Activated CD4-positive, alpha-beta memory T cell treated with anti-CD3 and anti-CD28 coated beads, Interleukin-2, amount 10 ng/mL, durations not matched to agents 7 days and 5 days (primary cell): ENCODE measurements at places on chromosomes 5 and 9.

GRCh38 chr5:30401479-30402058 lies 791.9 kb upstream of the CDH6 start:
- no peak for DNase-seq

GRCh38 chr5:5128766-5129165 lies 11.4 kb upstream of the ADAMTS16 start:
- no peak for DNase-seq

- DNase-seq: no peak
These were observed 14.7 kb upstream of the LARP1 start for GRCh38 chr5:154740483-154740882.

DNA sequence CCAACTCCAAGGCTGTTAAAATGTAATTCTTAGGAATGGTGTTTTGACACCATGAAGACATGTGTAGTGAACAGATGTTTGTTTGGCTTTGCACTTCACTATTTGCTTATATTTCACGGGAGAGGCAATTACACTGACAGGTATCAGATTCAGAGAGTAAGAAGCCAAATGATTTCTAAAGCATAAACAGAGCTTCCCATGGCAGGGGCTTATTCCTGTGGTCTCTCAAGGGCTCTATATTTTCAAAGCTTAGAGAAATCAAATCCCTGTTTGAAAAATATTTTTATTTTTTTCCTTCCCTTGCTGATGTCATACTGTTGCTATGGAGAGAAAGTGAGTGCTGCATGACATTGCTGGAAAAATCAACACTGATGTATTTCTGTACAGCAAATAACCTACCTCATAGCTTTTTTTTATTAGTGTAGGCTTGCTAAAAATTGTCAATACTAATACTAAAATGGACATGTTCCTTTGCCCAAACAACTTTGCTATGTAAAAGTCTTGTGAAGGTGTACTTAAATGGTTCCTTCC lies 161.4 kb downstream of the GIN1 start:
- no peak for DNase-seq

GRCh38 chr5:31516802-31517201 lies 15.1 kb downstream of the DROSHA start:
- no peak for DNase-seq

GRCh38 chr5:141765896-141766551 lies 84.0 kb upstream of the ARAP3 start:
- DNase-seq: no peak

GRCh38 chr5:72288924-72289323 lies 31.1 kb downstream of the MRPS27 start:
- DNase-seq: no peak

DNA sequence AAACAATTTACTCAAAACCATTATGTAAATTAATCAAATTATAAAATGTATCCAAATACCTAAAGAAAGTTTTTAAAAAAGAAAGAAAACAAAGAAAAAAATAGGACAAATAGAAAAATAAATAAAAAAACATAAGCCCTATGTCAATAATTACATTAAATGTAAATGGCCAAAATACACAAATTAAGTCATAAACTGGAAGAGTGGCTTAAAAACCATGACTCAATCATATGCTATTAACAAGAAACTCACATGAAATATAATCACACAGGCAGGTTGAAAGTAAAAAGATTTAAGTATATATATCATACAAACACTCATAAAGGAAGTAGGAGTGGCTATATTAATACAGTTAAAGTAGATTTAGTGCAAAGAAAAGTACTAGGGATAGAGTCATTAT lies 95.3 kb downstream of the PRELID2 start:
- DNase-seq: no peak

- no peak for DNase-seq
These were observed 57.1 kb downstream of the MAST4 start for GRCh38 chr5:66653325-66653724.

GRCh38 chr9:130451509-130452388 lies 7.0 kb downstream of the ASS1 start:
- peak; percentile 24 for DNase-seq

DNA sequence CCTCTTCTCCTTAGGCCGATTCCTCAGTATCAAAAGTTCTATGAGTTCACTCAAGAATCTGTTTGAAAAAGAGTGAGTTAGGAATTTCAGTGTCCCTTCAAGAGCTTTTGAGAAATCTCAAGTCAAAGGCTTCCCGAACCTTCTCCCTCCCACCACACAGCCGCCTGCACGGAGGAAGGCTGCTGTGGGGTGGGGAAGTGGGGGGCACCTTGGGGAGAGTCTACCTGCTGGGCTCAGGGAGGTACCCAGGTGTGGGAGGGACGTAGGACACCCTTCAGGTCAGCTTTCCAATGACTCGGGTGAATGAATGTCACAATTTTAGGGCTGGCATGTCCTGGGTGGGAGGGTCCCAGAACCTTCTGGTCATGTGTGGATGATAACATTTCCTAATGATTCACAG lies 17.5 kb downstream of the CXCL14 start:
- DNase-seq: no peak

GRCh38 chr9:124794902-124795491 lies 18.1 kb downstream of the OLFML2A start:
- no peak for DNase-seq

GRCh38 chr5:148927307-148927946 lies 101.0 kb downstream of the ADRB2 start:
- no peak for DNase-seq

- DNase-seq: no peak
These were observed 75.9 kb upstream of the HTR4 start for GRCh38 chr5:148730270-148730669.

GRCh38 chr9:110687497-110687896 lies 18.9 kb downstream of the MUSK start:
- DNase-seq: no peak

- DNase-seq: no peak
These were observed 1785.9 kb upstream of the WWC1 start for GRCh38 chr5:166505544-166505943.

- DNase-seq: no peak
These were observed 27.6 kb upstream of the ECM2 start for GRCh38 chr9:92563116-92564100.

- DNase-seq: no peak
These were observed 58.1 kb upstream of the MAST4 start for GRCh38 chr5:66538126-66538525.

DNA sequence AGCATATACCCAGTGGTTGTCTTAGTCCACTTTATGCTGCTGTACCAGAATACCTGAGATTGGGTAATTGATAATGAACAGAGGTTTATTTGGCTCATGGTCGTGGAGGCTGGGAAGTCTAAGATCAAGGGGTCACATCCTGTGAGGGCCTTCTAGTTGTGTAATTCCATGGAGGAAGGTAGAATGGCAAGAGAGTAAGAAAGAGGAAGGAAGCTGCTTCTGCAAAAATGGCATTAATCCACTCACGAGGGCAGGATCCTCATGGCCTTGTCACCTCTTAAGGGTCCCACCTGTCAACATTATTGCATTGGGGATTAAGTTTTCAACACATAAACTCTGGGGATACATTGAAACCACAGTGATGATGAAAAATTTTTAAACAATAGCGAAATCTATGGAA lies 17.0 kb downstream of the BTNL8 start:
- no peak for DNase-seq

- DNase-seq: no peak
These were observed 18.4 kb upstream of the FBP2 start for GRCh38 chr9:94612071-94612470.

DNA sequence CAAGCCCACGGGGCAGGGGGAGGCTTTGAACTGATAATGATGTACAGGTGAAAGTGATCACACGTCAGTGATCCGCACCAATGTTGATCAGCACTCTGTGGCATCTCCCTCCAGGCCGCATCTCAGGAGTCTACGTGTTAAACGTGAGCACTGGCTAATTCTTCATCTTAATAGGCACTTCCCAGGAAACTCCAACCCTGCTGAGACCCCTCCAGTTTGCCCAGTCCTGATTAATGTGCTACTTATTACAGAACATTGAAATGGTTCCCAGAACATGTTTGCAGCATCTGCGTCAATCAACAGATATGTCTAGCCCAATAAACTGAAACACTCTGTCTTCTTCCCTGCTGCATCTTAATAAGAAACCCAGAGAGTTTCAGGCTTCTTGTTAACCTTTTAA lies 298.4 kb downstream of the DEPDC1B start:
- no peak for DNase-seq

- no peak for DNase-seq
These were observed 258.9 kb upstream of the GAS1 start for GRCh38 chr9:87206064-87206661.

DNA sequence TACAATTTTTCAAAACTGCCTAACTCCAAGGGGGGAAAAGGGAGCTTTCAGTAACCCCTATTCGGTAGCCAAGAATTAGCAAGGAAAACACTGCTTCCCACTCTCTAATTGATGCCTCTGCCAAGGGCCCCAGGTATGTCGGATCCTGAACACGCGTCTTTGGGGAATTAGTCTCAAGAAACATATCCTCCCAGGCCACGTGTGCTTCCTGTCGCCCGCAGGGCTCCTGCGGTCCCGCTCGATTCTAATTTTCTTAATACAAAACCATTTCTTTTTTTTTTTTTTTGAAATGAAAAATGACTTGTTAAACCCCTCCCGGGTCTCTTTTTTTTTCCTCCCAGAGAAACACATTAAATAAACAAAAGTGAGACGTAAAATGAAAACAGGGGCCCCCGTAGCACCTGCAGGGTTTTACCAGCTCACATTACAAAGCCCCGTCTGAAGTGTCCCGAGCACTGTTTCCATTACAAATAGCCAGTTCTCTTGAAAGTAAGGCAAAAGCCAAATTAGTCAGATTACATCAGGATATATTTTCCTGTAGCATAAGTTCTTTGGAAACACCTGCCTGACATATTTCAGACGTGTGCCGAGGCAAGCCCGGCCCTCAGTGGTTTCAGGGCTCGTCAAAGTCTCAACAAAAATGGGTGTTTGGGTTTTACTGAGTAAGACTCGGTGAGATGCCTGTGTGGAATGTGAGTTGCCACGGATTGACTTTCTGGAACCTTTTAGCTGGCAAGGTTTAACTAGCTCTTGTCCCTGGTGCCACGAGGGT lies 21.5 kb downstream of the SMIM23 start:
- no peak for DNase-seq

DNA sequence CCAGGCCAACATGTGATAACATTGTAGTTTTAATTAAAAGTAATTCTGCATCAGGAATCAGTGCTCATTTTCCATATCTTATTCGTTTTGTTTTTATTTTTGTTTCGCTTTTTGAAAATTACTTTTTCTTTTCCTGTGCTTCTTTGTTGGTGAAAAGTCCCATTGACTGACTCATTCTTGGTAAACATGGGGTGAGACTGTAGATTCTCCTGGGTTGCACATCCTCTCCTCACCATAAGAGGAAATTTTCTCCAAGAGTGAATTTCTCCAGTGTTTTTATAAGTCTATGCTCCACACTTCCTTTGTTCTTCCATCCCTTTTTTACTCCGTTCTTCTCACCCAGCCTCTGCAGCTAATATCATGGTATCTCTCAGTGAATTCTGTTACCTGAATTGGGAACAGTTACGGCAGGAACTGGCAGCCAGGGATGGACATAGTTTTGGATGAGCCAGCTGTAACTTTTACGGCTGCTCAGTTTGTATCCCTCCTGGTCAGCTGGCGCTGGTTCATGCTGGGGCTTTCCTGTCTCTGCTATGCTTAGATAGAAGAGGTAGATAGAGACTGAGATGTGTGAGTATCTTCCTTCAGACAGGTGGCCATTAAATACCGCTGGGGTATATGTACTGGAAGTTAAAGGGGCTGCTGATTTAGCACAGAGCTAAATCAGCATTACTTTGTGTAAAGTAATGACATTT lies 80.0 kb downstream of the MAN2A1 start:
- DNase-seq: no peak

- no peak for DNase-seq
These were observed 12.6 kb downstream of the LMBRD2 start for GRCh38 chr5:36138900-36139683.

GRCh38 chr9:114140850-114141249 lies 14.5 kb upstream of the COL27A1 start:
- no peak for DNase-seq

- no peak for DNase-seq
These were observed 401.9 kb downstream of the TLE4 start for GRCh38 chr9:79973627-79974026.

- DNase-seq: no peak
These were observed 12.0 kb downstream of the ABLIM3 start for GRCh38 chr5:149153193-149153750.

GRCh38 chr9:111598733-111599091 lies 735 bp downstream of the PTGR1 start:
- peak; percentile 16 for DNase-seq

DNA sequence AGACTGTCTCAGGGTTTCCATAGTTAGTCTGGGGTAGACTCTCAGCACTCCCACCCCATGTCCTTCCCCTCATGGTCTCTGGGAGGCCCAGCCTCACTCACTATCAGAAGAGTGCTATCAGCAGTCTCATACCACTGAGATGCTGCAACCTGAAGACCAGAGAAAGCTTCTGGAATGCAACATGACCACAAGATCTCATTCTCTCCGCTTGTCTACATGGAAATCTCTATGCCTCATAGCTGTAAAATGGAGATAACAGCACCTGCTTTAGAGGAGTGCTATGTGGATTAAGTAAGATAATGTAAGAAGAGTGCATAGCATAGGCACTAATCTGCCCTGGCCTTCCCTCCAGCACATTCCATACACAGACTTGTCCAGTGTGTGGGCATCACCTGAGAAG lies 47.0 kb upstream of the ZNF169 start:
- DNase-seq: no peak

DNA sequence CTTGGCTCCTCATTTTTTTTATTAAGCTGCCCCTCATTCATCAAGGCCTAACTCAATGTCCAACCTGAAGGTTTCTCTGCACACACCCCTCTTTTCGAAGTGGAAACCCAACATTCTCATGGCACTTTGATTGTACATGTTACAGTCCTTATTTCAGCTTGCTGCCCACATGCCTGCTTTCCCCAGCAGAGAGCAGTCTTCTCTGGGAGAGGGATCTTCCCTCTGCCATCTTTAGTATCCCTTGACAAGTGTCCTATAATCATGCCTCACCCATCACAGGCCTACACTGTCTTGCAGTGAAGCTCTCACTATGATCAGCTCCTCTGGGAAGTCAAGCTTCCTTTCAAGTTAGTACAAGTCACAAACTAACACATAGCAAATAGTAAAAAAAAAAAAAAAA lies 175.1 kb downstream of the ACER2 start:
- DNase-seq: no peak

- no peak for DNase-seq
These were observed 171.0 kb downstream of the DAB2IP start for GRCh38 chr9:121822093-121823085.

- no peak for DNase-seq
These were observed 14.5 kb downstream of the TERT start for GRCh38 chr5:1280177-1281037.

DNA sequence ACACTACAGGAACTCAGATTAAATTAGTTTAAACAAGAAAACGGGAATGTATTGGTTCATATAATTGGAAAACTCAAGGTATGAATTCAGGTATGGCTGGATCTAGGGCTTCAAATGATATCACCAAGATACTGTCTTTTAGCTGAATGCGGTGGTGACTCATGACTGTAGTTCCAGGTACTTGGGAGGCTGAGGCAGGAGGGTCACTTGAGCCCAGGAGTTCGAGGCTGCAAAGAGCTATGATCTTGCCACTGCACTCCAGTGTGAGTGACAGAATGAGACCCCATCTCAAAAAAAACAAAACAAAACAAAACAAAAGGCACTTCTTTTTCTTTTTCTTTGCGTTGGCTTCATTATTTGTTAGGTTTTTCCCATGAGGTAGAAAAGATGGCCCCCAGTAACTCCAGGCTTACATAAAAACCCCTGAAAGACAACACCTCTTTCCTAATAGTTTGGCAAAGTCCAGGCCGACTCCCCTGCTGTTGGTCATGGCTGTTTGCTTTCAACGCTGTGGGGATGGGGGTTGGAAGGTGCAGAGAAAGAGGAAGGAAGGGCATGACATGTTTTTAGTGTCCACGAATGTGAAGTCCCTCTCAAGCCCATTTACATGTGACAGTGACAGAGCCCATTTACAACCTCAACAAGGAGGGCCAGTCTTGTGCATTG lies 39.8 kb upstream of the CRB2 start:
- no peak for DNase-seq
